Pulmonary artery endothelial cell (primary cell): ENCODE measurements at places on chromosomes 2 and 18. TPM values are rescaled to one million over a fixed set of nuclear protein-coding genes. Genes with fewer than 3 reads are reported as not detected.

- no peak for DNase-seq
Measured at GRCh38 chr2:3305952-3306351, 71.7 kb downstream of the EIPR1 start.

The GPR35 gene
- total RNA-seq = 0.13 and 0.21 TPM in 2 replicates

- DNase-seq = no peak
Measured at GRCh38 chr2:68411397-68412126, 46.5 kb downstream of the PLEK start.

The CSRNP3 gene
- not detected in 2 replicates for total RNA-seq

GRCh38 chr2:28366496-28367282, 26.0 kb upstream of the FOSL2 start:
- DNase-seq = no peak

DNA sequence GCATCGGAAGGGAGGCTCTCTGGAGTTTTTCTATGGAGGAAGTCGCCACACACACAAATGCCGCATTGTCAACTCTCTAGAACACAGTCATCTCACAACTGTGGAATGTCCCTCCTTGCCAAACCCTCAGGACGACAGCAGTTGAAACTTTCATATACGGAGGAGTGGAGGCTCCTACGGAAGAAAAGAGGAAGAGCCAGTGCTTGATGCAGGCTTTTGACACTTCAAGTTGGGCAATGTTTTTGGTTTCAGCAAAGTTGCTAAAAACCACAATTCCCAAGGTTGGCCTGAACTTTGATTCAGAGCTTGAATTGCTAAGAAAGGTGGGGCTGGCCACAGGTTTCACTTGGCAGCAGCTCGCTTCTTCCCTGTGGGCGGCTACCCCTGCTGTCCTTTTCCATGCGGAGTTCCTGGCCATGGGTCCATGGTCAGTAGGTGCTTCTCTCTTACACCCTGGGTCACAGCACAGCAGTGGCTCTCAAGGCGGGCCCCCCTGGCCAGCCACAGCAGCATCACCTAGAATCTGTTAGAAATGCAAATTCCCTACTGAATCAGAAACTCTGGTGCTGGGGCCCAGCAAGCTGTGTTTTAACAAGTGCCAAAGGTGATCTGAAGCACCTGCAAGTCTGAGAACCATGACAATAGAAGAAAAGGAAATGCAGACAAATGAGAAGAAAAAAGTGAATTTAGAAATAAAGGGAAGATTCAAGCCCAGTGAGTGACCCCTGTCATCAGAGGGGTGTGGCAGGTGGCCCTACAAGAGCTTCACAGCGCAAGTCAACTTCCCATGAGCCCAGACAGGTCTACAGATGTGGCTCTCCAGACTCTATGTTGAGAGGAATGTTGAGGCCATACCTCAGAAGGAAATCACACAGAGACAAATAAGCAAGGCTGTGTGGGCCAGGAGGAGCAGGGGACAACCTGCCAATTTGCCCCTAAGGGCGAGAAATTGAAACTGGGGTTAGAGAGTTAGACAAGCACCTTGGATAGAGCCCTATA, 856.4 kb downstream of the RNF144A start:
- no peak for DNase-seq

The MDH1B gene
- total RNA-seq = 0.26 and 0.35 TPM in 2 replicates

The DSEL gene
- 10.2 and 11.5 TPM in 2 replicates for total RNA-seq

DNA sequence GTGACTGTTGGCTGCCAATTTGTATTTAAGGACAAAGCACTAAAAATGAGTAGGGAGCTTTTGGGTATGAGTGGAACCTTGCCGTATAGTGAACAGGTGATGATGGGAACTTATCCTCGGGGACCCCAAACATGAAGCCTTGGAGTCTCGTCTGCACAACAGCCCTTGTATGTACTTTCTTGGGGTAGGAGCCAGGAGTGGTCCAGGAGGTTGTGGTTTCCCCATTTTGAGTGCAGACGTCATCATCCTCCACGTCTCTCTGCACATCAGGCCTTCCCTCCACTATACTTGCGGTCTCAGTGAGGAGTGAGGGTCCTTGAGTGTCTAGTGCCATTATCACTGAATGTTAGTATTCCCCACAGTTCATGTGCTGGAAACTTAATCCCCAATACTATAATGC, 101.5 kb upstream of the HS6ST1 start:
- DNase-seq = no peak

DNA sequence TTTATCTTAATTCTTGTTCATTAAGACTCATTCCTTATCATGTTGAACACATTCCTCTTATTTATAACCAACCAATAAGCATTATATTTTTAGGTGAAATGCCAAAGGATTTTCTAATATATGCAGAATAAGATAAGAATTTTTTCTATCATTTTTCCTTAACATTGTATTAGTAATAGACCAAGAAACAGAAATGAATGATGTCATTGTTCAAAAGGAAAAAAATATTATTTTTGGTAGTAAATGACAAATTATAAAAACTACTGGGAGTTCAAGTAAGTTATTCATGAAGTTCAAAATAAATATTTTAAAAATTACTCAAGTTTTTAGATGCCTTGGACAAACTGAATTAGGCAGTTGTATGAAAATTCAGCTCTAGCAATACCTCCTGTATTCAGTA, 25.5 kb downstream of the DCAF17 start:
- DNase-seq = no peak
